ENCODE measurements at places on chromosomes 3 and 15.
A peak's percentile ranks its signal among the peaks of the same experiment; 100 is the strongest.

DNA sequence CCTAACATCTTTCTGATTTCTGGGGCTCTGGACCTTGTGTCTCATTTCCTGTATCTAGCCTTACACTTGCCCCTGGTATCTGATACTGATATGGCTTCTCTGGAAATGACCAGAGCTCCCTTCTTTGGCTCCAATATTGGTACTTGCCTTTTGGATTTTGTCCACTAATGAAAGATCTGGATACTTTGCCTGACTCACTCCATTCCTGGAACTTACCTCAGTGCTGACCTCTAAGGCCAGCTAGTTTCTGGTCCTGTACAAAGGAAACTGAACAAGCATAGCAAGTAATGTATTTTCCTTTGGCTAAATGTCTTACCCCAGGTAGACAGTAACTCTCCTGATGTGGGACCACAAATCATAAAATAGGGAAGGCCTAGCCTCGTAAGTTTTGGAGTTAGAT, 93.8 kb upstream of the SLC4A7 start:
- no peak for DNase-seq

DNA sequence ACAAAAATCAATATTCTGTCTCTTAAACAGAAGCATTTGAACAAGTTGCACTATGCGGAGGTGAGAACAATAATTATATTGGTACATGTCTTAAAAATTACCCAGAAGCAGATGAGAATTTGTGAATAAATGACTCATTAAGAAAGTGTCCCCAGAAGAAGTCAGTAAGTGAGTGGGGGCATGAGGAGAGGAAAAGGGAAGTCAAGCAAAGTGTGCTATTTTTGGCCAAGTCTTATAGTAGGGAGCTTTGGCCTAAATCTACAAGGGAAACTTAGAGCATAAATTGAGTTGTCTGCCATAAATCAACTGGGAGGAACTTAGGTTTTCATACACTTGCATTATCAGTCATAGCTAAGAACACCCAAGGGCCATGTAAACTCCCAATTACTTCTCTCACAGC, 86.9 kb upstream of the SATB1 start:
- DNase-seq: no peak

GRCh38 chr3:189941679-189942078, 179.0 kb downstream of the P3H2 start:
- DNase-seq: no peak

- no peak for DNase-seq
Observed at GRCh38 chr15:25403771-25404170, 35.1 kb downstream of the UBE3A start.

DNA sequence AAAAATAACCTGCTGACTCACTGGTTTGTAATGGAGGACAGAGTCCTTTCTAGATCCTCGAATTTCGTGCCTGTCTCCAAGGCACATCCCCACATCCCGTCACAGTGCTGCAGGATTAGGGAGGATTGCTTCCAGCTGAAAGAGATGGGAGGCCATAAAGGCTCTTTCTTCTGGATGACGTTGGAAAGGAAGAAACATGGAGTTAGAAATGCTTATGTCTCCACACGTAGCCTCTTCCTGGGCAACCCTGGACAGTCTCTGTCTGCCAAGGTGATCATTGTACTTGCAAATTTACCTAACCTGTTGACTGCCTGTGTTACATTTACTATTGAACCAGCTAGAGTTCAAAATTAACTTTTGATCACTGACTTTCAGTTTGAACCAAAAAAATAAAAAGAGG, 27.6 kb upstream of the VILL start:
- no peak for DNase-seq

- no peak for DNase-seq
Observed at GRCh38 chr3:16187213-16187790, 12.8 kb downstream of the GALNT15 start.

GRCh38 chr15:98286831-98287230, 326.3 kb downstream of the ARRDC4 start:
- DNase-seq: no peak

DNA sequence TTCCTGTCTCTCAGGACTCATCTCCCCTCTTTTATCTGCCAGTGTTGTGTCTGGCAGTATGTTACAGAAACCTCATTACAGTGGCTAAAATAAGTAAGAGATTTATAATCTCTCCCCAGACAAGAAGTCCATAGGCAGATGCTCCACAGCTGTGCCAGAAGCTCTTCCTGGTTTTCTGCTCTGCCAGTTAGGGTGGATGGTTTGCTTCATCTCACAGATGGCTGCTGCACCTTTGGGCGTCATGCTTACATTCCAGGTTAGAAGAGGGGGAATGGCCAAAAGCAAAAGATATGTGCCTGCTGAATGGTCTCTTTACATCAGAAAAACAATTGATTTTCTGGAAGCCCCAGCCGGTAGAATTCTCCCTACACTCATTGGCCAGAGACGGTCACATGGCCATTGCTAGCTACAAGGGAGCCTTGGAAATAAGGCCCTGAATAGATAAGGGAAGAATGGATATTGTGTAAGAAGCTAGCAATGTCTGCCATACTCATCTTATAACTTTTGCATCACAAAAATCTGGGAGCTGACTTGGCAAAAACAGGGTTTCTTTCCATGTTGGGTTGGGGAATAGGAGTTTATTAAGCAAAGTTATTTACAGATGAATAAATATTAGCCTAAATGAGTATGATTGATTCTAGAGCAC, 91.1 kb downstream of the PDCD6IP start:
- DNase-seq: no peak

- DNase-seq: no peak
Observed at GRCh38 chr15:91624353-91624968, 229.0 kb upstream of the SLCO3A1 start.

DNA sequence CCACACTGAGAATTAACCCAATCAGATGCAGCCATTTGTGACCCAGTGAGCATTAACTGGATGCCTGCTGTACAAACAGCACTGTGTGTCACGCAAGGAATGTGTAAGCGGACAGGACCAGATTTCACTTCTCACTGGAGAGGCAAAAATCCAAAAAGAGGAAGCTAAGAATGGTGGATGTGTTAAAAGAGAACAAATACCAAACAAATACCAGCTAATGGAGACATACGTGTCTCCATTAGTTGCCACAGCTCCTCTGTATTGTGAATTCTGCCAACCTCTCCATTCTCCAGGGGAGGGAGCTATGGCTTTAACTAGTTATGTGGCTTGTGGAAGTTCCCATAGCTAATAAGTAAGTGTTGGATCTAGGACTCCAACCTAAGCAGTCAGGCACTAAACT, 2.6 kb downstream of the LTF start:
- DNase-seq: no peak

DNA sequence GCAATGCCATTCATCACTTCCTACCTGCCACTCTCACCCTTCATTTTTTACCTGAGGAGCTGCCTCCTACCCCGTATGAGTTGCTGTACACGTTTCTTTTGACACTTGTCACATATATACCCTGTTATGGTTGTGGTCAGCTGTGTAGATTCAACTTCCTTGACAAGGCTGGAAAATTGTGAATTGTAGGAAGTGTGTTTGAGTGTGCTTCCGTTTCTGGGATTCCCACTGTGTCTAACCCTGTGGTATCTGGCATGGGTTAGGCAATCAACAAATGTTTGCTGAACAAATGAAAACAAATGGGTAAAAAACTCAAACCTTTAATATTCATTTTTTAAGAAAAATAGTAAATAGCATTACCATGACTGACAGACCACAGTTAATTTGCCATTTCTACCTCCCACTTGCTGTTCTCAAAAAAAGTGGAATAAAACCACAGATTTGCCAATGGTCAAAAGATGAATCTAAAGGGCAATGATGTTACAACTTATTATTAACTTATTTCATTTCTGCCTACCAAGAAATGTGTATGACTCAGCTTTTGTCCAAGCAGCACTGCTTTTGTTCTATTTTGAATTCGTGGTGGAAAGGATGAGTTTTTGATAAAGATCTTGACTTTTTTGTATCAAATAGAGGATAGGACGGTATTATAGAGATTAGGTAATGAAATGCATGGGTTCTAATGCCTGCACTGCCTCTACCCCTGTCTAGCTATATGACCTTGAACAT, 404.6 kb downstream of the LPP start:
- no peak for DNase-seq

DNA sequence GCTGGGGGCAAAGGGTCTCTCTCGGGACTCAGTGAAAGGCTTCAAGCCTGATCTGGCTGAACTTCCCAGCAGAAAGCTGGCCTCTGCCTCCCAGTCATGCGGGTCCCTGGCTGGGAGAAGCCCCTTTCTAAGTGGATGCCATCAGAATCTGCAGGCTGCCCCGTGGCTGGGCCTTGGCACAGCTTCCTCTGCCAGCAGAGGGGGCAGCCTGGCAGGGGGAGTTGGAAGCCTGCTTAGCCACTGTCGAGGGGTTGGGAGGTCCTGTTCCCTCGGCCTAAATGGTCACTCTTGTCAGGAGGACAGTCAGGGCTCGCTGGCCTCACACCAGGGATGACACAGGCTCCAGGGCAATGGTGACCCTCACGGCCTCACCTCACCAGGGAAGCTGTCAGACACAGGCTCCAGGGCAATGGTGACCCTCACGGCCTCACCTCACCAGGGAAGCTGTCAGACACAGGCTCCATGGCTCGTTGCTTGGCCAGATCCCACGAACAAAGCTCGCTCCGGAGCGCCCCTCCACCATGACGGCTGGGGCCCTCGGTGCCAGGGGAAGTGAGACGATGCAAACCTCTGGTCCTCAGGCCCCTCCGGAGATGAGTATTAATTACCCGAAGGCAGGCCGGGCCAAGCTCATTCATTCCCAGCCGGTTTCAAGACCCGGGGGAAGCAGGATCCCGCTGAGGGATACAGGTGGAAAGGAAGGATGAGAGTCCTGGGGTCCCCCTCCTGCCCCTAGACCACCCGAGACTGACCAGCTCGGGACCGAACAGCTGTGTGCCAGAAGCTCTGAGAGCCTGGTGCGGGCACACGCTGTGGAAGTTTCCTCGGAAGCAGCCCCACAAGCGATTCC, 151.0 kb downstream of the CHSY1 start:
- DNase-seq: no peak

DNA sequence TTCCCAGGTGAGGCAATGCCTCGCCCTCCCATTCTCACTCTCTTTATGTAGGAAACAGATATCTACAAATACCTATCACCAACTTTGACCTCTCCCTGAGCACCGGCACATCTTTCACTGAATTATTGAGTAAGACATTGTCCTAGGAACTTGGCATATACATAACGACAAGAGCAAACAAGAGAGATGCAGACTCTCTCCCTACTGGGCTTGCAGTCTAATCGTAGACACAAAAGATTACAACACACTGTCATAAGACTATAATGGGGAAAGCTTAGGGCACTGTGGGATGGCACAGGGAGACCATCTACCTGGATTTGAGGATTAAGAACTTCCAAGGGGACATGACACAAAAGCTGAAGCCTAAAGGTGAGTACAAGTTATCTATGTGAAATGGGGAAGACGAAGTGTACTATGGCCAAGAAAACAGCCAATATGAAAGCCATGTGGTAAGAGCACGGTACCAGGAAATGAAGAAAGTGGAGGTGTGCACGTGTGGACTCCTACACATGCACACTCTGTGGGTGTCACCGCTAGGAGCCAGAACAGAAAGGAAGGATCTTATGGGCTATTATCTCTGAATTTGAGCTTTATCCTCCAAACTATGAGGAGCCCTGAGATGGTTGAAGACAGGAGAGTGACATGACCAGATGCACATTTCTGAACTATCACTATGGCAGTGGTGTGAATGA, 218.8 kb upstream of the STRIT1 start:
- DNase-seq: no peak

- DNase-seq: no peak
Observed at GRCh38 chr3:166451997-166452396, 614.8 kb upstream of the BCHE start.

- DNase-seq: no peak
Observed at GRCh38 chr3:10391391-10391790, 70.5 kb upstream of the SEC13 start.

- DNase-seq: no peak
Observed at GRCh38 chr3:46764206-46764605, 46.5 kb upstream of the PRSS50 start.

- DNase-seq: no peak
Observed at GRCh38 chr3:42009456-42009855, 47.6 kb upstream of the ULK4 start.

- peak; percentile 94 for DNase-seq
Observed at GRCh38 chr3:197029511-197030167, at the start of gene MELTF. MELTF (minus strand) TSS chr3:197029817; CDS start chr3:197029702, 115 bp downstream.

- no peak for DNase-seq
Observed at GRCh38 chr3:63228087-63228486, 50.0 kb upstream of the SYNPR start.

DNA sequence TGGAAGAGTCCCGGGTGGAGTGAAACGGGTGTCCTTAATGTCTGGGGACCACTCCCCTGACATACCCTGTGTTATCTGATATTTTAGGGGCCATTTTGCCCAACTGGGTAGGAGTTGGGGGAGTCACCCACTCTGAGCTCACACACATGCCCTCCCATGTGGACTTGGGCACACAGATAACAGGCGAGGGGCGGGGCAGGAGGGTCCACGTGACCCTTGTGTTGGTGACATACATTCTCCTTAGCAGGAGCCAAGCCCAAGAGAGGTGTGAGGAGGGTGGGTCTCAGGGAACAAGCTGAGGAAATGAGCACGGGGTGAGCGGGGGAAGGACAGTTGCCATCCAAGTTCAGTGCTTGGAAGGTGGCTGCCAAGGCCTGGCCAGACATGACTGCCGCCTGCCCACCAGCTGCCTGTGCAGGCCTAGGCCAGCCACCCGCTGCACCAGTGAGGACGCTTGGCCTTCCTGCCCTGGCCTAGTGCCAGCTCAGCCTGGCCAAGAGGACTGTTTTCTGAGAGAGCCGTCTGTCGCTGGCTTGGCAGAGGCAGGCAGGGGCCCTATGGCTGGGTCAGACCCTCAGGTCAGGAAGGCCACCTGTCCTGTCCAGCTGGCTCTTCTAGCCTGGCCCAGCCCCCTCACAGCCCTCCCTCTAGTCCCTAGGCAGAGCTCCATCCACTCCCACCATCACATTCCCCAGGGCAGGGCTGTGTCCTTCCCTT, 31.3 kb upstream of the TMEM115 start:
- no peak for DNase-seq

DNA sequence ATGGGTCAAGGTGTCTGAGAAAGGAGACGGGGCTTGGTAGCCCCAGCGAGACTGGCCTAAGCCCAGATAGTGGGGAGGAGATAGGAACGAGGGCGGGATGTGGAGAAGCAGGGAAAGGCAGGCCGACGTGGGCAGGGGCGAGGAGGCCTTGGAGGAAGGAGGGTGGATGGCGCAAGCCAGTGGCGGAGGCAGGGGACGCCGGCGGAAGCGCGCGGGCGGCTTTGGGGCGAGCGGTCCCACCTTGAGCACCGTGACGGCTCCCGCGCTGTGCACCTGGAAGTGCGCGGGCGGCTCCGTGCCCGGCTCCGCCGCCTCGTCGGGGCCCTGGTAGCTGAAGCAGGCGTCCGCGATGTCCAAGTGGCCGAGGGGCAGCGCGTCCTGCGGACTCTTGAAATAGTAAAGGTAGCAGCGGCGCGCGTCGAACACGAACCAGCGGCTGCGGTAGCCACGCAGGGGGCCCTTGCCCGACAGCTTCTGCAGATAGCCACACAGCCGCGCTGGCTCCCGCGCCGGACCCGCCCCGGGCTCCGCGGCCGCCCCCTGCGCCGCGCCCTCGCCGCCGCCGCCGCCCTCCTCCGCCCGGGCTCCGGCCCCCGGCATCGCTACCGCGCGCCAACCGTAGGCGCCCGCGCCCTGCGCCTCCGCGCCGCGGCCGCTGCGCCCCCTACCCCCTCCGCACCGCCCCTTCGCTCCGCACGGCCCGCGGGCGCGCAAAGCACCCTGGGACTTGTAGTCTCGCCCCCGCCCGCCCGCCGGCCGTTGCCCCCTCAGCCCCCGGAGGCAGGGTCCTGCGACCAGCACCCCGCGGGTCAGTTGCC, at the start of gene TBC1D2B:
Gene TBC1D2B (minus strand): TSS at position 659 of the 818 bp plus-strand sequence. CDS start 59 bp downstream, at position 600.
- DNase-seq: peak; percentile 87
